SIG-M5 (cell line): ENCODE measurements at places on chromosomes 1 and 21.

GRCh38 chr1:39691383-39692151, at the start of gene HPCAL4:
Gene HPCAL4, minus strand, starts transcription at chr1:39691433. Its CDS starts 6,830 bp downstream, at chr1:39684603.
- no peak for DNase-seq

DNA sequence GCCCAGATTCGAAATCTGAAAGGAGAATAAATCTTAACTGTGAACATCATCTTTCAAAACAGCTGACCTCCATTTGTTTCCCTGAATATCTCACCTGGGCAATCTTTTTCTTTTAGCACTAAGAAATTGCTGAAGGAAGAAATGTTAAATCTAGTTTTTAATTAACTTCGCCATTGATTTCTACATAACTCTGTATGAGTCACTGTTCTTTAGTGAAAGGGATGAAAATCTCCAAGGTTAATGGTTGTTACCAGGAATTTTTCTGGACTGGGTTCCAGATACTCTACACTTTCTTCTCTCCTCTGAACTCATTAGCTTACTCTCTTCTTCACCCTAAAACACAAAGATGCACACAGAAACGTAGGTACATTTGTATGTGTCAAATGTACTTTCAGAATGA, 235.7 kb downstream of the BACH1 start:
- DNase-seq: no peak

GRCh38 chr1:86649618-86650017, 54.8 kb upstream of the SH3GLB1 start:
- no peak for DNase-seq

- DNase-seq: no peak
Observed at GRCh38 chr1:190068304-190068703, 409.4 kb downstream of the BRINP3 start.

DNA sequence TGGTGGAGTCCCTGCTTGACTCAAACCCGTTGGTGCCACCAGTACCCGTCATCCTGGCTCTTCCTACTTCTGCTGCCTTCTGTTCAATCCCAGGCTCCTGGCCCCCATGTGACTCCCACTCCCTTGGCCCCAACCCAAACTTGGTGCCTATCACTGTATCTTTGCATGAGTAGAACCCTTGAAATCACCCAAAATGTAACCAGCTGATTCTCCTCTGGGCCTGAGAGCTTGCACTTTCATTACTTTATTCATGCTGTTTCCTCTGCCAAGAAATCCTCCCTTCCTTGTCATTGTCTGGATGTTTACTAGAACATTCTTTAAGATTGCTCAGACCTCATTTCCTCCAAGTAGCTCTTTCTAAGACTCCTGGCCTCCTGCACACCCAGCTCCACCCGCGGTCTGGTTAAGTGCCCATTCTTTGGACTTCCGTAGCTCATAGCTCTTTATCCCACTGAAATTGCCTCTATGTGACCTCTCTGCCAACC, 15.7 kb downstream of the PTAFR start:
- no peak for DNase-seq
